ENCODE measurements at places on chromosomes 13 and 19. TPM values are rescaled to one million over a fixed set of nuclear protein-coding genes. Genes with fewer than 3 reads are reported as not detected.

The APOC4 gene
- total RNA-seq: 0.68 TPM

The TPM4 gene
- 319 TPM for total RNA-seq

The NLRP5 gene
- not detected for total RNA-seq

The CALR3 gene
- total RNA-seq: not detected

The SH2D3A gene
- 21.2 TPM for total RNA-seq

The RUBCNL gene
- total RNA-seq: 3.5 TPM

All from lower lobe of right lung (tissue), 2 donors.